ENCODE measurements at places on chromosomes 16 and 17.

- DNase-seq: no peak
Measured at GRCh38 chr17:9971991-9972390, 66.9 kb upstream of the RCVRN start.

DNA sequence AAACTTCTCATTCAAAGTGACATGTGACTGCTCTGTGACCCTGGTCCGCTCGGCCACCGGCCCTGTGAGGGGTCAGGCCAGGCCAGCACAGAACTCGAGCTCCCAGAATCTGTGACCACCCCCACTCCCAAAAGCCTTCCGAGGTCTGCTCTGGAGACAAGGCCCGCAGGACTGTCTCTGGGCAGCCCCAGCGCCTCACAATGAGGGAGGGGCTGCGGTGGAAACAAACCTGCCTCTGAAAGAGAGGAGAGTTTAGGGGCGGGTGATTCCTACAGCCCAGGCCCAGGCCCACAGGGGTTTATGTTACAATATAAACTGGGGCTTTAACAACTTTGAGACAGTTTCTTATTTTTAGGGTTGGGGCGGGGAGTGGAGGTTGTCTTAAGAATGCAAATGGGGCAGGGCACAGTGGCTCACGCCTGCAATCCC is 19.9 kb downstream of the IGFBP4 start:
- DNase-seq: no peak

DNA sequence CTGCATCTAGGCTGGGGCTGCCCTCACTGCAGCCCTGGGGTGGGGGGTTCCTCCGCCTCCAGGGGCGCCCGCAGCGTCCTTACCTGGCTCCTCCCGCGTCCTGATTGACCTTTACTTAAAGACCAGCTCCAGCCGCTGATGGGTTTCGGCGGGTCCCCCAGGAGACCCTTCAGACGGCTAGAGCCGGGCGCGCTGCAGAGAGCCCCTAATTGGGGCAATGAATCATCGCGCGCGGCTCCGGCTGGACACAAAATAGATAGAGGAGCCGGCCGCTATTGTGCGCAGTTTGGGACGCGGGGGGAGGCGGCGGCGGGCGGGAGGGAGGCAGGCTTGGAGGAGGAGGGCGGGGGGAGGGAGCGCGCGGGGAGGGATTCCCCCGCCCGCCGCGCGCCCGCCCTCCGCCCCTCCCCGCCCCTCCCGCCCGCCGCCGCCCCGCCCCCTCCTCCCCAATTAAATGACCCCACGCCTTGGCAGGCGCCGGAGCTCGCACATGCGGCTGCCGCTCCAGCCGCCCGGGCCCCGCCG is 56.5 kb upstream of the CIBAR2 start:
- no peak for DNase-seq

- DNase-seq: no peak
Measured at GRCh38 chr16:19853132-19853741, 31.4 kb downstream of the GPRC5B start.

GRCh38 chr16:55264949-55265348 is 59.1 kb upstream of the IRX6 start:
- no peak for DNase-seq

DNA sequence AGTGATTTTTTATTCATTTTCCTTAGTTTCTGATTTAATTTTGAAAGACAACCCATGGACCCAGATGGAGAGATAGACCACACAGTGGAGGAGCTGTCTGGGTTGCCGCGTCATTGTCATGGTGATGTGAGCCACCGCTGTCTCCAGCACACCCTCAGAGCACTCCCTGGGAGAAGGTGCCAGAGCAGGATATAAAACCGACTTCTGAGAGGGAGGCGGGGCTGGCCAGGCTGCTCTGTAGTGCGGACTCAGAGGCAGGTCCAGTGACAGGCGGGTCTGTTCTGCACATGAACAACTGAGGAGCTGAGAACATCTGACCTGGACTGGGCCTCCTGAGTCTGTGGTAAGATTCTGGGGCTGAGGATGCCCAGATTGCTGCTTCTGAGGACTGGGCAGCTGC is 216.3 kb upstream of the NLRP1 start:
- no peak for DNase-seq
